ENCODE measurements at places on chromosomes 1 and 21.

GRCh38 chr1:227042292-227042691 is 102.2 kb downstream of the COQ8A start:
- DNase-seq = no peak

- DNase-seq = no peak
Measured at GRCh38 chr21:43972850-43973633, 39.1 kb upstream of the TRAPPC10 start.

DNA sequence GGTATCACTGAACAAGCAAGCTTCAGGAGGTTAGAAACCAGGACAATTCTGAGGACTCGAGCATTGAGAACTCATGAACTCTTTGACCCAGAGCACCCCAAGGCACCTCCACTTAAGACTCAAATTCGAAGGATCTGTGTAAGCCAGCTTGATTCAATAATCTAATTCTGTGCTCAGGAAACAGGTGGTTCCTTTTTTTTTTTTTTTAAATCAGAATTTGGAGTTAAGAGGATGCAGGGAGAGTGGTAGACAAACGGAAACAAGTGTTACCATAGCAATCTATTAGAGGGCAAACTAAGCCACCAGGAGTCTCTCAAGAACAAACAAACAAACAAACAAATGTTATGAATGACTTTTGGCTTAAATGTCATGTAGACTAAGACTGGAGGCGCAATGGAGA is 53.8 kb upstream of the DPH5 start:
- DNase-seq = no peak

DNA sequence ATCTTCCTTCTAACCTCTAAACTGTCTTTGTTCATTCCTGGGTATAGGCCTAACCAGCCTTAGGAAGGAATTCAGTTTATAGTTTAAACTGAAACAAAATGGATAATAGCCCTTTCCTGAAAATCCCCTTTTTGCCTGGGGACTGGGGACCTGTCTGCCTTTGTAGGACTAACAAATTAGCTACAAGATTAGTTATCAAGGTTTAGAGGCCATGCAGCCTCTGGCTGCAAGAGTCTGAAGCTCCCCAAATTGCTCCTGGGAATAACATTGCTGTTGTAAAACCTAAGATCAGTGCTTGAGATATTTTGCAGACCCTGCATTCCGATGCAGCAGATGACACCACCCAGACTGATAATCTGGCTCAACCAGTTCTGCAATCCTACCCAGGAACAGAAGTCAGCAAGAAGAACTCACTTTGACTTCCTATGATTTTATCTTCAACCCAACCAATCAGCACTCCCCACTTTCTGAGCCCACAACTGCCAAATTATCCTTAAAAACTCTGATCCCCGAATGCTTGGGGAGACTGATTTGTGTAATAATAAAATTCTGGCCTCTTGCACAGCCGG is 96.6 kb upstream of the ETV3 start:
- DNase-seq = no peak

DNA sequence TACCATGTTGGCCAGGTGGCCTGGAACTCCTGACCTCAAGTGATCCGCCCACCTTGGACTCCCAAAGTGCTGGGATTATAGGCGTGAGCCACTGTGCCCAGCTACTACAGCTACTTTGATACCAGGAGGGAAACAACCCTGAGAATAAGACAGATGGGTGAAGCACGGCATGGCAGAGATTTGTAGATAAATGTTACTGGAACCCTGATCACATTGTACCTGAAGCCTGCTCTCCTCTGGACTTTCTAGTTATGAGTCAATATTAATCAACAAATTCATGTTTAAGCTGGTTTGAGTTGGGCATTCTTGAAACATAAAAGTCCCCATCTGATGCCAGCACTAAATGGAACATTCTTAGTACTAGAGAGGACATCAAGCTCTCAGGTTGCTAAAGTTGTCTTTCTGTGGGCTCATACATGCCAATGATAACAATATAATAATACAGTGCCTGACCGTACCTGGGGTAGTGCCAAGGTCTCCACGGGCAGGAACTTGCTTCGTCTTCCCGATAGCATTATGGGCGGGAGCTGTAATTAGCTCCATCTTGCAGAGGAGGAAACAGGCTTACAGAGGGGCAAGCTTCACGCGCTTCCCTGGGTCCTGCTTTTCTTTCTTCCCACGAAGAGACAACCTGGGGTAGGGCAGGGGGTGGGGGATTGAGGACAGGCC is 30.7 kb upstream of the SLC19A1 start:
- DNase-seq = no peak

- DNase-seq = peak; percentile 33
Measured at GRCh38 chr1:109578947-109579443, 30.6 kb downstream of the GNAI3 start.

DNA sequence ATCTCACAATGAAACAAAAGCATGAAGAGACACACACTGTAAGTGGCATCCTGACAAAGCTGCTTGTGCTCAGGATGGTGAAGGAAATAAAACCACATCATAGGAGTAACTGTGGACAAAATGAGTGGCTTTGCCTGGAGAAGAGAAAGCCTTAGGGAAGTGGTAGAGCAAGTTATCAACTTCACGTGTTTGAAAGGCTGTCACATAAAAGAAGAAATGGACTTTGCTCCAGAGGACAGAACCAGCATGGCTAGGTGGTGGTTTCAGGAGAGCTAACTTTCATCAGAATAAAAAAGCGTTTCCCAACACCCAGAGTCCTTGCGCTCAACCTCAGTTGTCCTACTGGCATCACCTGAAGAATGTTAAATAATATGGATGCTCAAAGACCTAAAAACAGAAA is 139.9 kb downstream of the SETD4 start:
- DNase-seq = no peak

- DNase-seq = no peak
Measured at GRCh38 chr1:151479462-151479861, 20.2 kb upstream of the POGZ start.

- DNase-seq = peak; percentile 57
Measured at GRCh38 chr21:35202431-35202830, 153.3 kb upstream of the RUNX1 start.

DNA sequence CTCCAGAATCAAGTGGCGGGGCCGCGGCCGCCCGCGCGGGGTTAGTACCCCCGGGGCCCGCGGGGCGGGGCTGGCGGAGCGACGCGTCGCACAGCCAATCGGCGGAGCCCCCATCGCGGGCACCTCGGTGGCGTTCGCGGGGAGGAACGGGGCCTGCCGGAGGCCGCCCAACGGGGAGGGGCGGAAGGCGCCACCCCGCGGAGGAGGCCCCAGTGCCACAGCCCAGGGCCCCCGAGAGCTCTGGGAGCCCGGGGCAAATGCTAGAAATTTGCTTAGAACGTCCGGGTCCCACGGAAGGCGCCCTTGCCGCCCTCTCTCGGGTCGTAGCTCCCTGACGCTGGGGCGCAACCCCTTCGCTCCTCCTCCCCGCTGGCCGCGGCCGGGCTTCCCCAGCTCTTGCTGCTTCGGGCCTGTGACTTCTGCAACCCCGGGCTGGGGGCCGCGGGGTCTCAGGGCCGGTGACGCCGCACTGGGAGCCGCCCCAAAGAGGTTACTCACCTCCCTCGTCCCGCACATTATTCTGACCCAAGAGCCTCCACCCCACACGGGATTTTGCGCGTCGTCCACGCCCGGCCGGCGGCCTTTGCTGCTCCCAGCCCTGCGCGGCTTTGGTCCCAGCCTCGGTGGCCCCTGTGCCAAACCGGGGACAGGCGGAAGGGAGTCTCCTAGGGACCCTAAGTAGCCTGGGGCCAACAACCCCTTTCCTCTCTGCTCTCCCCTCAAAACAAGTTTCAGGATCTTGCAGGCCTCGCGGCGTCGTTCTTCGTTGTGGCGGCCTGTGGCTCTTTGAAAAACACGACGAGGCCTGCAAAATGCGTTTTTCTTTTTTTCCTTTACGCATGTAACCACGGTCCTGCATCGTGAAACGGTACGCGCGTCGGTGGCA is at the start of gene RUNX3:
RUNX3 (minus strand) TSS at position 17 of the 886 bp plus-strand sequence. CDS start 408 bp downstream, outside the sequence.
- no peak for DNase-seq

DNA sequence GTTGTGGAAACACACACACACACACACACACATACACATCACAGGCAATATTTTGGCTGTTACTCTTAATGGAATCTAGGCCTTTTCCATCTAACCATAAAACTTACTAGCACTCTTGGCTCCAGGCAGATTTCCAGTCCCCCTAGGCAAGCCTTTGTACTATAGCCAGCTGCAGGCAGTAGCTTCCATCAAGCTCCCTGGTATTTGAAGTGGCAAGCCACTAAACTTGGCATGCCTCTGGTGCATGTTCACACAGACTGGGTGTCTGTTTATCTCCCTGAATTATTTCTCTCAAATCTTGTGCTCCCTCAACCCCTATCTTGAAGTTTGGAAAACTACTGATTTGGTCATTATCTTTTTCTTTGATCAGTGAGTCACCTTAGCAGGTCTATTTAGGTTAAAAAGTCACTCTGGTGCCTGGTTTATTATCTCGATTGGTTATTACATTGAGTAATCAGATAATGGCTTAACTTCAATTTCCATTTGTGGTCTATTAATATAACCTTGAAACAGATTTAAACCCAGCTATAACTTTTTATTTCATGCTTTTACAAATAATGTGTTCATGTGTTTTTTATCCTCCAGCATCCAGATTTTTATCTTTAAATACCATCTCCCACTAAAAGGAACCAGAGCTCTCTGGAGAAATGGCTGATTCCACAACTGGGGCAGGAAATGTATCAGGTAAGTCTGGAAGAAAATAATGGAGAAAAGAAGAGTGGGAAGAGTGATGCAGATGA is 2.7 kb upstream of the RBM15 start:
- no peak for DNase-seq

DNA sequence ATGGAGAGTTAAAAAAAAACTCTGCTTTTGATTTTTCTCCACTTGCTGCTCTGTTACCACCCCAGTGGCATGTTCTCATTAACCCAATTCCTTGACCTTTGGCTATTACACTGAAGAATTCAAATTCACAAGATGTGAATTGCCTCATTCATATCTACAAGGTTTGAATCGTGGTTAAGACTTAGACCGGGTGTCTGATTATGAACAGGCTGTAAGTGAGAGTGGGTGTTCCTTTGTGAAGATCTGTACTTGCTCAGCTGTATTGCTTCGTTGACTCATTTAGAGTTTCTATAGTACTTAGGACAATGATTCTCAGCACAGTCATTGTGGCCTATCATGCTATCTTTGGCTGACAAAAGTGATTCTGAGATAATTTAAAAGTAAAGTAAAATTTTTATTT is 36.4 kb downstream of the DNM3 start:
- no peak for DNase-seq

GRCh38 chr1:84975035-84975434 is 21.9 kb downstream of the MCOLN2 start:
- no peak for DNase-seq

DNA sequence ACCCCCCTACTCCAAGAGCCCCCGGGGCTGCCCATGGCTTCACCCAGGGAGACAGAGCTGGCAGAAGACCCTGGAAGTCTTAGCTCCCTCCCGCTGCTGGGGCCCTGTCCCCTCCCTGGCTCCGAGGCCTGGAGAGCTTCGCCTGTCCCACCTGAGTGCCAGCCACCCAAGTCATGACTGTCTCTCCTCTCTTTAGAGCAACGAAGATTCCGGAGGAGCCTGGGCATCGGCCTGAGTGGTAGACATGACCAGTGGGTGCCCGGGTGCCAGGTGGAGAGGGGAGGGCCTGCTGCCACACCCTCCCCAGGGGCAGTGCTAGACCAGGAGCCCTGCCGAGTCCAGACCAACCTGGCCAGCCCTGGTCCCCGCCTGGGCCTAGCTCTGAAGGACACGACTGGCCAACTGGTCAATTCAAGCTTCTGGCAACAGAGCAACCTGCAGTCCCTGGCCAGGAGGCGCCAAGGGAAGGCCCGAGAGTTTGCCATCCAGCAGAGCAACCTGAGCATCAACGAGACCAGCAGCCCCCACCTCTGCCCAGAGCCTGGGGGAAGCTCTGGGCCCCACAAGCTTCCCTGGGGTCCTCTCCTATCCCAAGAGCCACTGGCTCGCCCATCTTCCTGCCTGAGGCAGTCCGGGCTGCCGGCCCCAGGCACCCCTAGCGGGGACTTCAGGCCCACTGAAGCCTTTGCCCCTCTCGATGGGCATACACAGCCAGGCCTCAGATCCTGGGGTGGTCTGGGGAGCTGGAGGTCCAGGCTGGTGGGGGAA is 3.9 kb downstream of the C1orf167 start:
- no peak for DNase-seq

- peak; percentile 77 for DNase-seq
Measured at GRCh38 chr1:201719812-201720521, 109.0 kb upstream of the IPO9 start.

- no peak for DNase-seq
Measured at GRCh38 chr1:235296729-235297128, 31.2 kb downstream of the ARID4B start.

DNA sequence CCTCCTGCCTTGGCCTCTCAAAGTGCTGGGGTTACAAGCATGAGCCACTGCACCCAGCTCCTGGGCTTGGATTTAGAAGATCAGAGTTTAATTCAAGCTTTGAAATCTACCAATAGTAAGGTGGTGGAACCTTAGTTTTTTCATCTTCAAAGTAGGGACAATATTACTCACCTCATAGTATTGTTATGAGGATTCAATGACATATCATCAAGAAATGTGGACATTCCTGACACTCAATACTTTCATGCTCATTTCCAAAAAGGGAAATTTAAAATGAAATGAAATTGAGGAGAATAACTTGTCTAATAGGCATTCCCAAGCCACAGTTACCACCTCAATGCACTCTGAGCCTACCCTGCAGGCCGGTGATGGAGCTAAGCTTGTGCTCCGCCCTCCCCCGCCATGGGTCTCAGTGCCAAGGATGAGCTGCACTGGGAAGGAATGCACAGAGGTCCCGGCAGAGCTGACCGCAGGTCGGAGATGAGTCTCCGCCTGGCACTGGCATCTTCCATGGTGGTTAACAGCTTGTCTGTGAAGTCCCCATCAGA is 56.5 kb upstream of the BCAR3 start:
- peak; percentile 68 for DNase-seq

- DNase-seq = no peak
Measured at GRCh38 chr1:236760480-236760879, 34.6 kb upstream of the MTR start.

DNA sequence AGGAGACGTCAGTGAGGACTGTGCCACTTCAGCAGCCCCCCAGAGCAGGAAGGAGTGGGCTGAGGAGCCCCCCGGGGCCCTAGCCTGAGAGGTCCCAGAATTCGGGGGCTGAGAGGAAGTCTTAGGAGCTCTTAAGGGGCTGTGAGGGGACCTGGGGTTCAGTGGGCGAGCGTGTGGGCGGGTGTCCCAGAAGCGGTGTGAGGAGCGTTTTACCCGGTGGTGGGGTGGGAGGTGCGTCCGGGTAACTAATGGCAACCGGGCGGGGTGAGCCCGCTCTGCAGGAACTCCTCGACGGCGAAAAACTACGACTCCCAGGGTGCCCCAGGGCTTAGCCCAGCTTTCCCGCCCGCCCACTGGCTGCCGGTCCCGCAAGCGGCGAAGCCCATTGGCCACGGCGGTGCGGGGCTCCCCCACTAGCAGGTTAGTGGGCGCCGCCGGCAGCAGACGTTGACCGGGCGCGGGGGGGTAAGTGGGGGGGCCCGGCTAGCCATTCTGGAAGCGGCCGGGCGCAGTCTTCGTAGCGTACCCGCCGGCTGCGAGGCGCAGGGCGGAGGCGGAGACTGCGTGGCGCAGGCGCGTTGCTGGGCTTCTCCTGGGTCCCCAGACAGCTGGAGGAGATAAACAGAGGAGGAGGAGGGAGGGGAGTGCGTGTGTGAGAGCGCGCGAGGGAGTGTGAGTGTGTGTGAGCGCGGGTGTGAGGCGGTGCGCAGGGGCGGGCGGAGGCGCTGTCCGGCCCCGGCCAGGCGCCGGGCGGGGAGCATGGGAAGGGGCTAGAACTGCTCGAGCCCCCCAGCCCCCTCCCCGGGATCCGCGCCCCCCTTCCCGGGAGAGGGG is at the start of gene WDTC1:
WDTC1 (plus strand) TSS at position 584 of the 834 bp plus-strand sequence. CDS start 26,423 bp downstream, outside the sequence.
- DNase-seq = peak; percentile 95

GRCh38 chr1:154829062-154829461 is 41.0 kb downstream of the KCNN3 start:
- no peak for DNase-seq

- no peak for DNase-seq
Measured at GRCh38 chr21:46416551-46416950, 42.1 kb upstream of the DIP2A start.
